ENCODE measurements at places on chromosomes 2 and 18.
A peak's percentile ranks its signal among the peaks of the same experiment; 100 is the strongest.

- DNase-seq = no peak
These were observed 81.2 kb downstream of the SH3YL1 start for GRCh38 chr2:182509-183122.

DNA sequence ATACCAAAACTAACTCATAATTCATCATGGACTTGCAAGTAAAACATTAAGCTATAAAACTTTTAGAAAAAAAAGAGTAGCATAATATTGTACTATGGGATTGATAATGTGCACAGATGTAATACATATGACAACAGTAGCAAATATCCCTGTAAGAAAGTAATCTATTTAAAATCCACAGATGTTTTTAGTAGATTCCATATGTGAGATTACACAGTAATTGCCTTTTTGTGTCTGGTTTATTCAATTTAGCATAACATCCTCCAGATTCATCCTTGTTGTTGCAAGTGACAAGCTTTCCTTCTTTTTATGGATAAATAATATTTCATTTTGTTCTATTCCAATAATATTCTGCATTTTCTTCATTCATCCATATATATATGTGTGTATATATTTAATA is 278.2 kb upstream of the LRRTM4 start:
- DNase-seq = no peak

DNA sequence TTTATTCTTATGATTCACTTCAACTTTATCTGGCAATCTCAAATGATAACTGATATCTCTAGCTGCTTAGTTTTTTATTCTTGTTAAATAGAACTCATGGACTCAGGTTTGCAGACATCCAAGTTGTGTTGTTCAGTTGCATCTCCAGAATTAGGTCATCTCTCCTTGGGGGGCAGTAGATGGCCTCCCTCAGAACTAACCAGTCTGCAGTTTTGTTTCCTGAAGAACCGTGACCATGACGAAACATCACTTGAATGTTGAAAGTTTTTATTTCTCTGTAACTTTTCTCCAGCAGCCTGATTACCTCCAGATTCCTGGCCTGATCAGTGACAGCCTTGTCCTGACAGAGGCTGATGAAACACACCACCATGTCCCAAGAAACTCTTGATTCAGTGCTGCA is 321.5 kb downstream of the GALNT13 start:
- no peak for DNase-seq

DNA sequence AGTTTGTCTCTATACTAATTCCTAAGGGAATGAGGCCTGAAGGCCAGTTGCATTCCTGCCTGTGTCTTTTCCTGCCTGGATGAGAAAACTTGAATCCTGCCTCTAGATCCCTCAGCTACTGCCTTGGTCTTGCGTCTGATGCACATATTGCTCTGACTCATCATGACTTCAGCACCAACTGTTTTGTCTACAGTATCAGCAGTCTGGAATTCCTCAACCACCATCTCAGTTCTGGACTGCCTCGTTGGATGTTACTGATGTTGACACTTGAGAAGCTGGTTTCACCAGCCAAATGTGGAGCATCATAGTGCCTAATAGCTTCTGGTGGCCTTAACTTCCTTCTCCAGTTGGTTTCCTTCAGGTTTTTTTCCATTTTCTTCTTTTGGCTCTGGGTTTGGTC is 211.0 kb downstream of the CTNNA2 start:
- DNase-seq = peak; percentile 78

DNA sequence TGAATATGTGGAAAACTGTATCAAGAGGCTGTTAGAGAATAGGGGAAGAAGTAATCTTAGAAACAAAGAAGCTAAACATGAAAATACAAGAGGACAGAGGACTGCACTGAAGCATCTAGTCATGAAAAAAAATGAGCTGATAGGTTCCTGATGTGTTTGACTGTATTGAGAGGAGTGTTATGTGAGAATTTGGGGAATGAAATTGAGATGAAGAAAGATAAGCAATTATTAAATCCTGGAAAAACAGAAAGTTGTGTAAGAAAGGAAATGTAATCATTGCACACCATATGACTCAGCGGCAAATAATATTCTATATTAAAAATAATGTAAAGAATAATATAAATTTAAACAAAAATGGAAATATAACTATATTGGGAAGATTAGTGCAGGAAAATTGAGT is 71.2 kb downstream of the SEMA4F start:
- no peak for DNase-seq
